Stimulated activated CD8-positive, alpha-beta memory T cell treated with anti-CD3 and anti-CD28 coated beads, Interleukin-15, amount 100 ng/mL, for 1 hour (primary cell): ENCODE measurements at places on chromosomes 7 and 10.

DNA sequence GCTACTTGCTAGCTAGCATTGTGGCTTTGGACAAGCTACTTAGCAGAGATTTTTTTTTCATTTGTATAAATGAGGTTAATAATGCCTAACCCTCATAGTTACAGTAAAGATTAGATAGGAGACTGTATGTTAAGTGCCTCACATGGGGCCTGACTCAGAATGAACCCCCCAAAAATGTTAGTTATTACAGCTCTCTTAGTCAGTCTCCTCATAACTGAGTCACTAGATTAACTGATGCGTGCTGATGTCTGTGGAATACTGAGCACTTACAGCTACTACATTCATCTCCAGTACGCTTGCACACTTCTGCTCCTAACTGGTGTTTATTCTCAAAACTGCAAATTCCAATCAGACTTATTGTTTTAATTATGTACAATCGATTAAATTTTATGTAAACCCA is 315.3 kb downstream of the SNX13 start:
- DNase-seq, result no peak

- no peak for DNase-seq
These were observed 557.1 kb downstream of the PTPRN2 start for GRCh38 chr7:158030566-158030965.

DNA sequence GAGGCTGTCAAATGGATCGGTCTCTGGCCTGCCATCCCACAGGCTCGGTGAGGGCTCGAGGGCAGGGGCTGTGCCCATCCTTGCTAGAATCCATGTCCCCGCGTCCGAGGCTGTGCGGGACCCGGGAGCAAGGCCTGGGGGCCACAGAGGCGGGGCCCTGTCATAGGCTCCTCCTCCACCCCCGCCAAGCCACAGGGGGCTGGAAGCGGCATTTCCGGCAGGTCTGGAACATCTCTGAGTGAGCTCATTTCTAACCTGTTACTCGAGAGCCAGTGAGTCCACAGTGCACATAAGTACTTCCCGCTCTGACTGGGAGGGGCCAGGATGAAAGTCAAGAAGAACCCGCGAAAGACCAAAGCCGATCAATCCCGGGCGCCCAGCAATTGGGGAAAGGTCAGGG is 57.6 kb downstream of the NKX6-2 start:
- DNase-seq, result no peak

- no peak for DNase-seq
These were observed 3.7 kb downstream of the SND1 start for GRCh38 chr7:127655720-127656119.

DNA sequence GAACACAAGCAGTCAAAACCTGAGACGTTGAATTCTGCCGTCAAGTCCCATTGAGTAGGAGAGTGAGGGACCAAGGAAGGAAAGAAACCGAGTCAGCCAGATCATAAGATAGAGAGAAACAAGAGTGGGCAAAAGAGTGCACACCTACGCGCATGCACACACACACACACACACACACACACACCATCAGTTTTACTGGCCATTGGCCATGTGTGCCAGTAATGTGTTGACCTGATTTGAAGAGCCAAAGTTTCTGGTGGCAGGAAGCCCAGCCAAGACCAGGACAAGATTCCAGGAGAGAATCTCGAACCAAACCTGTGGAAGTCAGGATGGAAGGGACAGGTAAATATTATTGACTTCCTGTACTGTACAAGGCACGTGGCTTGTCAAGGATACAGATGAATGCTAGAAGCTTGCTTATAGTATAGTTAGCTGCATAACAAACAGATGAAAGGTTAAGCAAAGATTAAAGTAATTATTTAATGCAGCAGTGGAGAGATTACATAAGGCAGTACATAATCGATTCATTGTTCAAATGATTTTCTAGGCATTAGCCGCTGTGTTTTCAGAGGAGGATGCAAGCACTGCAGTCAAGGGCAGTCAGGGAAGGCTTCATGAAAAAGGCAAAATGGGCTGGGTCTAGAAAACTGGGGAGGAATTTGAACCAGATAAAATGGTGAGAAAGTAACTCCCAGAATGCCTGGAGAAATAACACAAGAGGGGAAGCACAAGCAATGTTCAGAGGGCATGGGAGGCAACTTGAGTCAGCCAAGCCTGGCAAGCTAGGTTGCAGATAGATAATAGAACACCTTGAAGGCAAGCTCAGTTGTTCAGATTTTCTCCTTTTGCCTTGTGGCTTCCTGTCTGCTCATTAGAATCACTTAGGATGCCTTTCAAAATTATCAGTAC is 2.7 kb upstream of the HYCC1 start:
- no peak for DNase-seq

GRCh38 chr7:135158874-135159273 is 11.0 kb downstream of the TMEM140 start:
- DNase-seq, result no peak

GRCh38 chr7:102866535-102867215 is 46.1 kb upstream of the LRRC17 start:
- DNase-seq, result no peak

DNA sequence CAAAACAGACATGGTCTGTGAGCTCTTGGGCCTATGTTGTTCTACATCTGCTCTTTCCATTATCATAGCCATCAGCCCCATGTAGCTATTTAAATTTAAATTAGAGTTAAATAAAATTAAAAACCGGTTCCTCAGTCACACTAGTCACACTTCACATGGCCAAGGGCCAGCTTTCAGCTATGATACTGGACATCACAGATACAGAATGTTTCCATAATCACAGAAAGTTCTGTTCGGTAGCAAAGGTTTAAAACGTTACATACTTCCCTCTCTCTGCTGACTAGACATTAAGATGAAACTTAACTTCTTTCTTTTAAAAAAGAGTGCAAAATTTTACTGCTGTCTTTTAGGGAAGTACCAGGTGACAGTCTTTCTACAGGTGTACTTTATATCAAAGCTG is 43.0 kb downstream of the SRPK2 start:
- DNase-seq, result no peak

DNA sequence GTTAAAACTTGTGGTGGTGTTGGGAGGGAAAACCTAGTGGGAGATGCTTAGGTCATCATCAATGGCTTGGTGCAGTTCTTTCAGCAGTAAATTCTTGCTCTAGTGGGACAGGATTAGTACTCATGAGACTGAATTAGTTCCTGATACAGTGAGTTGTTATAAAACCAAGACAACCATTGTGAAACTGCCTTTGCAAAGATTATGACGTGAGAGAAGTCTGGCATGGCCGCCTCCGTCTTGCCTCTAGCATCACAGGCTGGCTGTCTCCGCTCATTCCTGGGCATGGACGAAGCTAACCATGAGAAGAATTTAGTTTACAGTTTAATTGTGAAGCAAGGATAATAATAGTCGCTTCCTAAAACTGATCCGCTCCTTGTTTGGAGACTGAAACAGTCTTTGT is 186.4 kb downstream of the KIF20B start:
- DNase-seq, result no peak

DNA sequence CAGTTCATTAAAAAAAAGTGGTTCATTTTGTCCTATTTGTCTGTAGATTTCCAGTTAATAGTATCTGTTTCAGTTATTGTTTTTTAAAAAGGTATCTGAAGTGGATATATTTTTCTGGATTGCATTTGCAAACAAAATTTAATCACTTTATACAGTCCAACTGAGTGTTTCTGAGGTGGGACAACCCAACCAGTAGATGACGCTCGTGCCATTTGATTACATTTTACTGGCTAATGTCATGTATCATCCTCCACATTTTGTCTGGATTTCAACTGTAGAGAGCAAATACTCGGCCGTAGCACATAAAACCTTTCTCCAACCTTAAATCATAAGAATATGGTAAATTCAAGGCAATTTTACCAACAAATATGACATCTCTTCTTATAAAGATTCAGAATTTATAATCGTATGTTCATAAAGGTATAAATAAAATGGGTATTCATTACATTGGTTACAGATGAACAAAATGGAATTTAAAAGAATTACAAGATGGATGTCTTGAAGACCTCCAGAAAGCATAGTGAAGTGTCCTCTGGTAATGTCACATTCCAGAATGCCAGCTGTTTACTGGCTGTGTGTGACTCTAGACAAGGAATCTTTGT is 789.0 kb downstream of the PHTF2 start:
- DNase-seq, result no peak

- no peak for DNase-seq
These were observed 296.5 kb upstream of the PITRM1 start for GRCh38 chr10:3468919-3469638.

GRCh38 chr7:11294965-11295364 is 321.3 kb downstream of the PHF14 start:
- no peak for DNase-seq

DNA sequence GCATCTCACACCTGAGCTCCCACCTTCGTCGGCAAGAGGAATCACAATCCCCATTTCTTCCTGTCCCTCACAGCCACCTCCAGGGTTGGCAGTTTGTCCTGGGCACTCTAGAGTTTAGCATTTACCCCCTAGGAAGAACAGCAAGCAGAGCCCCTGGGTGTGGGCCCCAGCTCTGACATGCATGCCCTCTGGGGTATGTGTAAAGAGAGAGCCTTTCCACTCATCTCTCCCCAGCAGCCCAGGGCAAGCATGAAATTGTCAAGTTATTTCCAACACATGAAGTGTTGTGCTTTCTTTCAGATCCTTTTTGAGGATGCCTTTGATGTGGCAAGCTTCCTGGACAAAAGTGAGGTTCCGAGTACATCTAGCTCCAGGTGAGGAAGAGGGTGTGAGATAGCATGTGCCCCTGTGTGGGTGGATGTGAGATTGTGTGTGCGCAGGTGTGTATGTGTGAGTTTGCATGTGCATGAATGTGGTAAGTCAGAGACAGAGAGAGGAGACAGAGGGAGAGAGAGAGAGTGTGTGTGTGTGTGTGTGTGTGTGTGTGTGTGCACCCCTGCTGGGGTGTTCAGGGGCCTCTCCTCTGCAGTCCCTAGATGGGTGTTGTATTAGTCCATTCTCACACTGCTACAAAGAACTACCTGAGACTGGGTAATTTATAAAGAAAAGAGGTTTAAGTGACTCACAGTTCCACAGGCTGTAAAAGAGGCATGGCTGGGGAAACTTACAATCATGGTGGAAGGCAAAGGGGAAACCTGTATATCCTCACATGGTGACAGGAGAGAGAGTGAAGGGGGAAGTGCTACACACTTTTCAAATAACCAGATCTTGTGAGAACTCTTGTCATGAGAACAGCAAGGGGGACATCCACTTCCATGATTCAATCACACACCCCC is 18.1 kb downstream of the STRA8 start:
- DNase-seq, result no peak

GRCh38 chr10:119654540-119654939 is 3.4 kb downstream of the BAG3 start:
- no peak for DNase-seq

DNA sequence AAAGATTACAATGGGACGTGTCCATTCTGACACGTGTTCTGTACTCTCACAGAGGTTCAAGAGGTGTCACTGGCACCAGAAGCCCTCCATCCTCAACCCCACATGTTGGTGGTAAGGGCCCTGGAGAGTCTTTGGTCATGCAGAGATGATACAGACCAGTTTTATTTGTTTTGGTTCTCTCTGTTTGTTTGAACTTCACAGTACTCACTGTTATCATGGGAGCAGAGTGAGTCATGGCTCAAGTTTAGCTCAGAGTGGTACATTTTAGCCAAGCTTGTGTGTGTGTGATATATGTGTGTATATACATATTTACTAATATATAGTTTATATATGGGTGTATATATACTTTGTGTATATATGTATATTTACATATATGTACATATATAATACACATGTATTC is 935.6 kb downstream of the GRID1 start:
- DNase-seq, result no peak

- DNase-seq, result no peak
These were observed 155.9 kb upstream of the SLC13A1 start for GRCh38 chr7:123355576-123356190.

- no peak for DNase-seq
These were observed 780.8 kb upstream of the C7orf33 start for GRCh38 chr7:147809786-147810185.

- no peak for DNase-seq
These were observed 6.6 kb downstream of the NIPSNAP2 start for GRCh38 chr7:55970978-55971377.

DNA sequence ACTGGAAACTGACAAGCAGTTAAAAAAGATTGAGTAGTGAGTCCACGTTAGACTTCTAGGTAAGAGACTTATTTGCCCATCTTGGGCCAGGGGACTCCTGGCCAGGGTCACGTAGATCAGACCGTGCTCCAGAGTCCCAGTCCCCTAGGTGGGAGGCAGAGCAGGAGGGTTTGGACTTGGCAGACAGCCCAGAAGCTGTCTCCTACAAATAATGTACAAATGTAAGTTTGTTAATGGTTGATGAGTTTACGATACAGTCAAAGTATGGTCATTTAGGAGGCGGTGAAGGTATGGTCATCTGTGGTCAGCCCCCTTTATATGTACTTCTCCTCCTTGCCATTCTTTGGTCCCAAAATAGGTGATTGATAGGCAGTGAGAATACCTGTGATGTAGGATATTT is 28.2 kb downstream of the INPP5F start:
- DNase-seq, result no peak

DNA sequence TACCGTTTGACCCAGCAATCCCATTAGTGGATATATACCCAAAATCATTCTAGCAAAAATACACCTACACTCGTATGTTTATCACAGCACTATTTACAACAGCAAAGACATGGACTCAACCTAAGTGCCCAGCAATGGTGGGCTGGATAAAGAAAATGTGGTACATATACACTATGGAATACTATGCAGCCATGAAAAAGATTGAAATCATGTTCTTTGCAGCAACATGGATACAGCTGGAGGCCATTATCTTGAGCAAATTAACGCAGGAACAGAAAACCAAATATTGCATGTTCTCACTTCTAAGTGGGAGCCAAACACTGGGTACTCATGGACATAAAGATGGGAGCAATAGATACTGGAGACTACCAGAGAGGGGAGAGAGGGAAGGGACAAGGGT is 223.9 kb downstream of the FRMD4A start:
- no peak for DNase-seq

- DNase-seq, result no peak
These were observed 33.3 kb downstream of the GET4 start for GRCh38 chr7:909358-910329.

DNA sequence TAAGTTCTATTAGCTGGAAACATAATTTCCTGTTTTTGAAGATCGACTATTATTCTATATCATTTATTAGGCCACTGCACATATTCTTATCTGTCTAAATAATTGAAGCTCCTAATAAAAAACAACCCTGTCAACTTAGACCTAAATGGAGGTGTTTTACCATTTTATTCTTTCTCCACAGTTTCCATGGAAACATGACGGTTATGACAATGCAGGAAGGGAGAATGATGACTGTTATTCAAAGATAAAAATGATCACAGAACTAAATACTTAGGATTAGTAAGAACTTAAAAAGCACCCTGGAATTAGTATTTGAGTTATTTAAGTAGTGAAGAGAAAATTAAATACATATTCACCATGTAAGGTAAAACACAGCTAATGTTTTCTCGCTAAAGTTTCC is 119.9 kb upstream of the DKK1 start:
- DNase-seq, result no peak

- DNase-seq, result no peak
These were observed 1.2 kb downstream of the NUB1 start for GRCh38 chr7:151342811-151343210.
